ENCODE measurements at places on chromosomes 16 and 17. TPM values are rescaled to one million over a fixed set of nuclear protein-coding genes. Genes with fewer than 3 reads are reported as not detected.

- H3K27ac ChIP-seq, result no peak overlapping the region
- no peak for DNase-seq
- no peaks in the 10 kb centered on the region for H3K36me3 ChIP-seq
- no peaks in the 10 kb centered on the region for H3K4me1 ChIP-seq
- H3K4me3 ChIP-seq, result no peak overlapping the region
- peaks cover 21% of the 10 kb centered on the region for H3K27me3 ChIP-seq
Measured at GRCh38 chr17:5203908-5204294, 12.2 kb upstream of the ZNF594 start.

DNA sequence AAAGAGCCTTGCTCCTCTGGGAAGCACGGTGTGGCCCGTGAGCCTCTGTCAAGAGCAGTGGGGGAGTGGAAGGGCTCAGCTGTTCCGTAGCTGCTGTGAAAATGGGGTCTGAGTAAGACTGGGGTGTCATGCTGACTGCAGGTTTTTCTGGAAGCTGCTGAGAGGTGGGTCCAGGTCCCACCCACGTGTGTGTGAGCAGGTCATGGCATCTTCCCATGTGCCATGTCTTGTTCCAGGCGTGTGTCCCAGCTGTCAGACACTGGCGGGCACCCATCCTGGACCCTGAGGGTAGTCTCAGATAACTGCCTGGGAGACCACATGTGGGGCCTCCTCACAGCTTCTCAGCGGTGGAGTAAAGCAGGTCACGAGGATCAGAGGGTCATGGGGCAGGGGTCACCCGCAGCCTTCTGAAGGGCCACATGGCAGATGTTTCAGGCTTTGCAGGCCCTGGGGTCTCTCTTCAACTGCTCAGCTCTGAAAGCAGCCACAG lies 92.9 kb downstream of the NPIPB11 start:
- H3K36me3 ChIP-seq, result no peaks in the 10 kb centered on the region
- H3K4me3 ChIP-seq, result no peak overlapping the region
- H3K27ac ChIP-seq, result no peak overlapping the region
- peaks cover 27% of the 10 kb centered on the region for H3K4me1 ChIP-seq

- no peaks in the 10 kb centered on the region for H3K27me3 ChIP-seq
- no peaks in the 10 kb centered on the region for H3K36me3 ChIP-seq
- H3K27ac ChIP-seq, result no peak overlapping the region
- DNase-seq, result no peak
- peaks cover 54% of the 10 kb centered on the region for H3K4me1 ChIP-seq
Measured at GRCh38 chr16:84949772-84950436, 61.4 kb downstream of the ZDHHC7 start.

DNA sequence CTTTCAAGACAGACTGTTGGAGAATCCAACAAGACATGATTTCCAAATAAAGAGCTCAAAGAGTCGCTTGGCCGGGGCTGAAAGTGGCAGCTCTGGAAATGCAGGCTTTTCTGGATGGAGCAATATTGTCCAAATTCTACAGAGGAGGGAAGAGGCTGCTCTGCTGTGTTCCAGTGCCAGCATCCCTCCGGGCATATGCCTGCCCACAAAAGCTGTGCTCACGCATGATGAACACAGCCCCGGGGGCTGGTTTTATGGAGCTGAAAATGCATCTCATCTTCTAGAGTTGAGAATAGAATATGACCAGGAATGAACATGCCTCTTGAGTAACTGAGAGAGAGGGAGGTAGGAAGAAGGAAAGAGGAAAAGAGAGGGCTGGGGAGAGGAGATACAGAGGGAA lies 74.7 kb upstream of the TOX3 start:
- no peak overlapping the region for H3K4me3 ChIP-seq
- DNase-seq, result no peak
- no peaks in the 10 kb centered on the region for H3K4me1 ChIP-seq
- H3K27ac ChIP-seq, result no peak overlapping the region
- no peaks in the 10 kb centered on the region for H3K27me3 ChIP-seq
- no peaks in the 10 kb centered on the region for H3K36me3 ChIP-seq

- no peaks in the 10 kb centered on the region for H3K4me1 ChIP-seq
- DNase-seq, result no peak
Measured at GRCh38 chr16:50816901-50817555, 75.1 kb downstream of the CYLD start.

DNA sequence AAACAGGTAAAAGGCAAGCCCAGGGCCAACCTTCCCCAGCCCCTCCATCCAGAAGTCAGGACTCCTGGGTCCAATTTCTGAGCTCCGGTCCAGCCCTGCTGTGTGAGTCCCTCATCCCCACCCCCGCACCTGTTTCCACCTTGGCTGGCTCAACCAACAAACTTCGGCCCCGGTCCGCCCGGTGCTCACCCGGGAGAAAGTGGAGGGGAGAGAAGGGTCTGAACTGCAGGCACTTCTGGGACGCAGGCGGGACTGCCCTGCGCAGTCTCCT lies 541 bp downstream of the RHBDF2 start:
- H3K4me1 ChIP-seq, result peaks cover 16% of the 10 kb centered on the region
- no peak overlapping the region for H3K27ac ChIP-seq
- H3K27me3 ChIP-seq, result no peaks in the 10 kb centered on the region
- H3K36me3 ChIP-seq, result no peaks in the 10 kb centered on the region

DNA sequence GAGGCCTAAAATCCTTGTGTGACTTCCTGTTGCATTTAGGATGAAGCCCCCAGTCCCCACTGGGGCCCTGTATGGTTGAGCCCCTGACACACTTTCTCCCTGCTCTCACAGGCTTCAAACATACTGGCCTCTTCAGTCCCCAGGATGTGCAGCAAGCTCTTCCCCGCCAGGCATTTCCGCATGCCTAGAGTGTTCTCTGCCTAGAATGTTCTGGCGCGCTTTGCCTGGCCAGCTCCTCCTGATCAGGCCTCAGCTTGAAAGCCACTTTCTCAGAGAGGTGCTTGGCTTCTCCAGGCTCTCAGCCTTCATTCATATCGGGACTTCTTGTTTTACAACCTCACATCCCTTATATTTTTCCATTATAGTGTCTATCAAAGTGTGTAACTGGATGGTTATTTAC lies 123.7 kb downstream of the SPACA3 start:
- H3K36me3 ChIP-seq, result no peaks in the 10 kb centered on the region
- no peaks in the 10 kb centered on the region for H3K4me1 ChIP-seq
- no peak overlapping the region for H3K4me3 ChIP-seq
- no peak for DNase-seq
- H3K27me3 ChIP-seq, result peaks cover 21% of the 10 kb centered on the region

- no peak for DNase-seq
- no peak overlapping the region for H3K27ac ChIP-seq
- no peak overlapping the region for H3K4me3 ChIP-seq
- H3K36me3 ChIP-seq, result no peaks in the 10 kb centered on the region
Measured at GRCh38 chr16:12257926-12258561, 281.5 kb downstream of the SNX29 start.

DNA sequence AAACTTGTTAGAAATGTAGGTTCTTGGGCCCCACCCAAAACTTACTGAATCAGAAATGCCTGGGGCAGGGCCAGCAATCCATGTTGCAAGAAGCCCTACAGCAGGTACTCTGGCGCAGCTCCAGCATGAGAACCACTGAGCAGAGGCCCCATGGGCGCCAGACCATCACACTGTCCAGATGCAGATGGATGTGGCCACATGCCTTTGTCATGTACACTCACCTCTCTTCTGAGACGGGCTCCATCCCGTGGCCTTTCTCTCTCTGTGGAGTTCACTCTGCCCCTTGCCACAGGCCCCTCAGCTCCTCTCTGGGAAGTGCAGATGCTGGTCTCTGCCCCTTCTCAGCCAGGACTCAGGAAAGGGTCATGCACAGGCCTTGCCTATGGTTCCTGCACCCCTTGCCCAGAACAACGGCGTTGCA lies 2.3 kb upstream of the CCNF start:
- no peak overlapping the region for H3K4me3 ChIP-seq
- H3K4me1 ChIP-seq, result peaks cover 38% of the 10 kb centered on the region
- DNase-seq, result no peak
- H3K27ac ChIP-seq, result no peak overlapping the region

GRCh38 chr16:12311309-12311708 lies 334.8 kb downstream of the SNX29 start:
- H3K4me3 ChIP-seq, result no peak overlapping the region
- no peak for DNase-seq
- no peaks in the 10 kb centered on the region for H3K4me1 ChIP-seq
- no peak overlapping the region for H3K27ac ChIP-seq
- no peaks in the 10 kb centered on the region for H3K36me3 ChIP-seq

DNA sequence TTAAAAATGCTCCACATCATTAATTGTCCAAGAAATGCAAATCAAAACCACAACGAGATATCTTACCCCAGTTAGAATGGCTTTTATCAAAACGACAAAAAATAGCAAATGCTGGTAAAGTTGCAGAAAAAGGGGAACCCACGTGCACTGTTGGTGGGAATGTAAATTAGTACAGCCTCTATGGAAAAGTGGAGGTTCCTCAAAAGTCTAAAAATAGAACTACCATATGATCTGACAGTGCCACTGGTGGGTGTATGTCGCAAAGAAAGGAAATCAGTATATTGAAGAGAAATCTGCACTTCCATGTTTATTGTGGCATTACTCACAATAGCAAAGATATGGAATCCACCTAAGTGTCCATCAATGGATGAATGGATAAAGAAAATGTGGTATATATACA lies 38.2 kb upstream of the ZFHX3 start:
- H3K4me1 ChIP-seq, result no peaks in the 10 kb centered on the region
- DNase-seq, result no peak
- no peaks in the 10 kb centered on the region for H3K36me3 ChIP-seq
- H3K27me3 ChIP-seq, result peaks cover 1% of the 10 kb centered on the region
- H3K27ac ChIP-seq, result no peak overlapping the region
- no peak overlapping the region for H3K4me3 ChIP-seq

DNA sequence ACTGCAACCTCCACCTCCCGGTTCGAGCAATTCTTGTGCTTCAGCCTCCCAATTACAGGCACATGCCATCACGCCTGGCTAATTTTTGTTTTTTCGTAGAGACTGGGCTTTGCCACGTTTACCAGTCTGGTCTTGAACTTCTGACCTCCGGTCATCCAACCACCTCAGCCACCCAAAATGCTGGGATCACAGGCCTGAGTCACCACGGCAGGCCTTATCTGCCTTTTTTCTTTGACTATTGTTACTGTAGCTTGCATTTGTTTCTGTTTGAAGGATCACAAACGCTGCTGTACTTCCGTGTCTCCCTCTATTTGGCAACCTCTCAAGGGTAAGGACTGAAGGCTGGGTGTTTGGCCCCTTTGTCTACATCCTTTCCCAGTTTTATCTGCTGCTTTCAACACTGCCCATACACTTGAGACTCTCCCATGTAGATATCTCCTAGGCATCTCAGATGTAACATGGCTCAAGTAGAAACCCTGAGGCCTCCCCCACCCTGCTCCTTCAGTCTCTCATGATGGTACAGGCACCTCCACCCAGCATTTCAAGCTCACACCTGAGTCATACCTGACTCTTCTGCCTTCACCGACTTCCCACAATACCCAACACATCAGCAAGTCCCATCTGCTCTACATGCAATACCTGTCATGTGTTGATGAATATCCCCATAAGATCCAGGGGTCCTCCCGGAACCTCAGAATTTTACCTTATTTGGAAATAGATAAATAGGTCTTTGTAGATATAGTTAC lies 219.0 kb downstream of the CPPED1 start:
- H3K4me1 ChIP-seq, result peaks cover 6% of the 10 kb centered on the region
- H3K4me3 ChIP-seq, result no peak overlapping the region
- DNase-seq, result no peak

DNA sequence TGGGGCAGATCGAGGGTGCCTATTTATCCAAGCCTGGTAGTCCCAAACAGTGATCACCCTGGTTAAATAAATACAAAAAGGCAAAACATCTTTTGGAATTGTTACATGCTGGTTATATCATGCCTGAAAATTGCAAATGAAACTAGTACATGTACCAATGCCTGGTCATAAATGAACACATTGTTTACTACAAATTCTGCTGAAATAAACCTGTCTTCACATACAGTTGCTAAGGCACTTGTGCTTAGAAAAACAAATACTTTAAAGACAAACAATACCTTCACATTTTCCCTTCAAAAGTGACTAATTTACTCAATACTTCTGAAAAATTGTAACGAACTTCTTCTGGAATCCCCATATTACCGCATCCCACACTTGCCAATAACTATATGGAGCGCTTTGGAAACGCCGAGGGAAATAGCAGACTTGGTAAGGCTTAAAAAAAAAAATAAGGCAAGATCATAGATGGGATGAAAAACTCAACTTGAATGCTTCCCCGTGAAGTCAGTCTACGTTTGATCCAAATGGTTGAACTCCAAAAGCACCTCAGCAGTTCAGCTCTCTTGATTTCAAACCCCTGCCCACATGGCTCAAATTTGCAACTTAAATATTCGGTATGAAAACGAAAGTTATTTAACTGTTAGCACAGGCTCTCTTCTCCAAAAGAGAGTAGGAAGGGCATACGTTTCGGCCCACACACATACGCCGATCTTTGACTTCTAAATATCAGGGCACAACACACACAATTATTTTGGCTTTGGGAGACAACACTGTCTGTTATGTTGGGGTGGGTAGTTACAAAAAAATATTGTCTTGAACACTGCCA lies 264.5 kb downstream of the NTN1 start:
- no peaks in the 10 kb centered on the region for H3K4me1 ChIP-seq
- H3K27ac ChIP-seq, result no peak overlapping the region
- no peak for DNase-seq
- no peaks in the 10 kb centered on the region for H3K36me3 ChIP-seq
- no peaks in the 10 kb centered on the region for H3K27me3 ChIP-seq

- H3K27me3 ChIP-seq, result no peaks in the 10 kb centered on the region
- no peak for DNase-seq
Measured at GRCh38 chr17:77315010-77315409, 174.2 kb downstream of the SEC14L1 start.

DNA sequence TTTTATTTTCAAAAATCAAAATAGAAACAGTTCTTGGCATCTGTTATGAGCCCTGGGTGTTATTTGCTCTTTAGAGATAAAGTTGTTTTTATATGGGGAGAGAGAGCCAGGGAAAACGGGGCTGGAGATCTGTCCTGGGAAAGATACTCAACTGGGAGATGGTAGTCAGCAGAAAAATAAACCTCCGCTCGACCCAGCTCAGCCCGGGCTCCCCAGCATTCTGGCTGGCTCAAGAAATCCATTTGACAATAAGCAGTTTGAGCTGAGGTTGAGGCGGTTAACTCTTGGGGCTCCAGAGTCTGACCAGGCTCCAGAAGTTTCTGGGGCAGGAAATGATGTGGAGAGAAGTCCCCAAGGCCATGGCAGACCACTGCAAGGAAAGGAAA lies 151.9 kb downstream of the IRX5 start:
- DNase-seq, result no peak
- H3K36me3 ChIP-seq, result no peaks in the 10 kb centered on the region
- H3K4me1 ChIP-seq, result no peaks in the 10 kb centered on the region
- H3K27me3 ChIP-seq, result peaks cover 24% of the 10 kb centered on the region
- H3K27ac ChIP-seq, result no peak overlapping the region

GRCh38 chr17:43800736-43801135 lies 20.5 kb downstream of the CFAP97D1 start:
- H3K27ac ChIP-seq, result no peak overlapping the region
- no peaks in the 10 kb centered on the region for H3K36me3 ChIP-seq
- H3K27me3 ChIP-seq, result peaks cover 5% of the 10 kb centered on the region
- DNase-seq, result no peak
- no peak overlapping the region for H3K4me3 ChIP-seq
- H3K4me1 ChIP-seq, result no peaks in the 10 kb centered on the region

TSNAXIP1 gene
- total RNA-seq, result not detected

GPRC5C gene
- total RNA-seq, result 6.4 TPM

PVALEF gene
- total RNA-seq, result not detected

KLHL10 gene
- not detected for total RNA-seq

MT3 gene
- total RNA-seq, result not detected

CDK5R1 gene
- total RNA-seq, result 4.8 TPM

SEPTIN12 gene
- total RNA-seq, result not detected

Data from K562 (cell line).